Stimulated activated CD4-positive, alpha-beta T cell treated with anti-CD3 and anti-CD28 coated beads, TNF-alpha, amount 100 ng/mL, for 1 hour (primary cell): ENCODE measurements at places on chromosomes 1 and 21.
A peak's percentile ranks its signal among the peaks of the same experiment; 100 is the strongest.

DNA sequence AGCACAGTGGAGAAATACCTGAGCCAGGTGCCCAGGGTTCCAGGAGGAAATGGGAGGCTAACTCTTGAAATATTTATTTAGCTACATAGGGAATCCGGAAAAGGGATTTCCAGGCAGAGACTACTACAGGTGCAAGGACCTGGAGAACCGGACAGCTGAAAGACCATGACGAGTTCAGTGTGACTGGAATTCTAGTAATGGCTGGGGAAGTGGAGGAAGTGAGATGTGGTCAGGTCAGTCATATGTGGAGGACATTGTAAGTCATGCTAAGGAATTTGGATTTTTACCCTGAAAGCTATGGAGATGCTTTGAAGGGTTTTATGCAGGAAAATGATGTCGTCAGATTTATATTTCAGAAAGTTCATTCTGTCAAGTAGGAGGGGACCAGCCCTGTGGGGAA is 1.8 kb downstream of the CAP1 start:
- DNase-seq: no peak

- no peak for DNase-seq
Measured at GRCh38 chr1:18938707-18939070, 17.8 kb downstream of the IFFO2 start.

- no peak for DNase-seq
Measured at GRCh38 chr1:6256645-6257044, 4.3 kb downstream of the GPR153 start.

DNA sequence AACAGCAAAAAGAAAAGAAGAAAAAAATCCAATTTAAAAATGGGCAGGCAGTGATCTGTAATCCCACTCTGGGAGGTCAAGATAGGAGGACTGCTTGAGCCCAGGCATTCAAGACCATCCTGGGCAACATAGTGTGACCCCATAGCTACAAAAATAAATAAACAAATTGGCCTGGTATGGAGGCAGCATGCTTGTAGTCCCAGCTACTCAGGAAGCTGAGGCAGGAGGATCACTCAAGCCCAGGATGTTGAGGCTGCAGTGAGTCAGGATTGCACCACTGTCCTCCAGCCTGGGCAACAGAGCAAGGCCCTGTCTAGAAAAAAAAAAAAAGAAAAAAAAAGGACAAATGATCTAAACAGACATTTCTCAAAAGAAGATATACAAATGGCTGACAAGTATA is 99.6 kb downstream of the EIF4G3 start:
- DNase-seq: no peak

DNA sequence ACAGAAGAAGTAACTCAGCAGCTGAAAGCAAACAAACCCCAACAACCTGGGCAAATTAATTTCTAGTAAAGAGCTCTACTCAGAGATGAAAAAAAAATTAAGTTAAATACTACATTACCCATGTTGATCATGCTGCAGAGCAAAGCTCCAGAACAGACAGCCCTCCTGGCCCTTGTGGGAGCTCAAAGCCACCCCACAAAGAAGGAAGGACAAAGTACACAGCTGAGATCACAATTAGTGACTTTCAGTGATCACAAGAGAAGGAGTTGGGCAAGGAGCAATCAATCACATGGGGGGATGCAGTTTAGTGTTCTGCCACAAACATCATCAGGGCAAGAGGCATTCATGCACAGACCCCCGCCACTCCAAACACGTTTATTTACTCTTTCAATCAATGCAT is 114.2 kb downstream of the DAB1 start:
- no peak for DNase-seq

GRCh38 chr1:8395433-8395866 is 77.5 kb downstream of the SLC45A1 start:
- no peak for DNase-seq

DNA sequence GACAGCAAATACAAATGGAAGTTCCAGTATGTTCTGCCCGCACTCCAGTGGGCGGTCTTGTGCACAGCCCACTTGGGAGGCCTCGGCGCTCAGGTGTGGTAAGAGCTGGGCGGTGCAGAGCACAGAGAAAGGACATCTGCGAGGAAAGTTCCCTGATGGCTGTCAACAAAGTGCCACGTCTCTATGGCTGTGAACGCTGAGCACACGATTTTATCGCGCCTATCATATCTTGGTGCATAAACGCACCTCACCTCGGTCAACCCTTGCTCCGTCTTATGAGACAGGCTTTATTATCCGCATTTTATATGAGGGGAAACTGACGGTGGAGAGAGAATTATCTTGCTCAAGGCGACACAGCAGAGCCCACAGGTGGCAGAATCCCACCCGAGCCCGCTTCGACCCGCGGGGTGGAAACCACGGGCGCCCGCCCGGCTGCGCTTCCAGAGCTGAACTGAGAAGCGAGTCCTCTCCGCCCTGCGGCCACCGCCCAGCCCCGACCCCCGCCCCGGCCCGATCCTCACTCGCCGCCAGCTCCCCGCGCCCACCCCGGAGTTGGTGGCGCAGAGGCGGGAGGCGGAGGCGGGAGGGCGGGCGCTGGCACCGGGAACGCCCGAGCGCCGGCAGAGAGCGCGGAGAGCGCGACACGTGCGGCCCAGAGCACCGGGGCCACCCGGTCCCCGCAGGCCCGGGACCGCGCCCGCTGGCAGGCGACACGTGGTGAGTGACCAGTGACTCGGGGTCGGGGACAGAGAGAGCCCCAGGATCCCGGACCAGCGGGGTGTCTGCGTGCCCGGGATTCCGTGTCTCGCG is at the start of gene IL12RB2:
TSS of gene IL12RB2 (plus strand) at position 623 of the 810 bp plus-strand sequence. CDS start 12,496 bp downstream, outside the sequence.
- peak; percentile 36 for DNase-seq

DNA sequence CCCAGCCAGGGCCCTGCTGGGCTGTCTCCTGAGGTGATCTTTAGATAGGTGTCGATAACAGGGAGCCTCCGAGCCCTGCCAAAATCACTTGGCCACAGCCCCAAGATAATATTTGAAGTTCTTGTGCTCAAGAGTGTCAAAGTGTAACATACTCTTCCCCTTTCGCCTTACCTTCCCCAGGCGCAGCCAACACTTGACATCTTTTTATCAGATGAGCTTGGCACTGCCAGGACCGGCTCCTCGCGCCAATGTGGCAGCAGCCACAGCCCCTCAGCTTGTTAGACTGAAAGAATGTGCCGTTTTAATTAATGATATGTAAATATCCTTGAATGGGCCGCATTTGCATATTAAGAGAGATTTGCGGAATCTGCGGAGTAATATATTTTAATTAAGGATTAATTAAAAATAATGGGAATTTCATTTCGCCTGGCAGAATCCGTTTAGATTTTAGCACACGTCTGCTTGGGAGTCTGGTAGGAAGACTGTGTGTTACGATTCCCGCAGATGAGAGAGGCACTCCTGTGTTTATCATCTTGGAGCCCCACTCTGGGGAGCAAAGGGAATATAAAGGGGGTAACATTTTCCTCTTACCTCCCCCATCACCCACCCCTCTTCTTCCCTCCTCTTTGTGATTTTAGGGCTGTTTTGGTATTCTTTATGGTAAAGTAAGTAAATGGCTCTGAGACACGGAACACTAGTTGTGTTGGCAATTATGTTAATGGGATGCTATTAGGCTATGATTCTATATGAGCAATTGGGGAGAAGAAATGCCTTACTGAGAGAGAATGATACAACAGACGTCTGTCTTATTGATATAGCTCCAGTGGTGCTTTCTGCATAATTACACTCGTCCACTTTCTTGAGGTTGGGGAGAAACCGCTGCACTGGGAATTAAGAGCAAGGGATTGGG is 109.8 kb downstream of the PBX1 start:
- DNase-seq: no peak

- DNase-seq: no peak
Measured at GRCh38 chr1:28359592-28360239, 9.8 kb upstream of the PHACTR4 start.

GRCh38 chr1:240314845-240315801 is 223.4 kb downstream of the FMN2 start:
- no peak for DNase-seq

DNA sequence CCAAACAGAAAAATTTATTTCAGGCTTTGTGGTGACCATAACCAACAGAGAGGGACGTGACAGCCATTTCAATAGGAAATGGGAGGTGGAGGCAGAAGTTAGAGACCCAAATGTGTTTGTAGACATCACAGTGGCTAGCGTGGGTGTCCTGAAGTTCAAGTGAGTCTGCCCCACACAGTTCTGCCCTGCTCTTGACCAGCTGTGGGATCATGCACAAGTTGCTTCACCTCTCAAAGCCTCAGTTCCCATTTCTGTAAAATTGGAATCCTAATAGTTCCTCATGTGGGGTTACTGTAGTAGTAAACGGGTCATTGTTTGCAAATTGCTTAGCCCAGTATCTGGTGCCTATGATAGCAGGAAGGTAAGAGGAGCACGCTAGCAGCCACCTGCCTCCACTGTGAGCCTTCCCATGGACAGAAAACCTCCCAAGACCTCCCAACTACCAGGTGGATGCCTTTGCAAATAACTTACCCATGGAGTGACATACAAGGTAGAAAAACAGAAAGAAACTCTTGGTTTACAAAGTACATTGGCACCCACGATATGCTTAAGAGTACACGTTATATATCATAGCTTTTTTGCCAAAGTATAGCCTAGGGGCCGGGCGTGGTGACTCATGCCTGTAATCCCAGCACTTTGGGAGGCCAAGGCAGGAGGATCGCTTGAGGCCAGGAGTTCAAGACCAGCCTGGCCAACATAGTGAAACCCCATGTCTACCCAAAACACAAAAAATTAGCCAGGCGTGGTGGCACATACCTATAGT is 29.1 kb downstream of the FHAD1 start:
- no peak for DNase-seq
